ENCODE measurements at places on chromosomes 12 and 14.
A peak's percentile ranks its signal among the peaks of the same experiment; 100 is the strongest.

GRCh38 chr14:50047274-50047676 lies 69.1 kb downstream of the VCPKMT start:
- H3K27me3 ChIP-seq, result no peaks in the 10 kb centered on the region
- peak overlapping the region; percentile 71 for H3K27ac ChIP-seq
- H3K4me3 ChIP-seq, result no peak overlapping the region

- H3K4me1 ChIP-seq, result peaks cover 19% of the 10 kb centered on the region
- no peaks in the 10 kb centered on the region for H3K36me3 ChIP-seq
- H3K27ac ChIP-seq, result peak overlapping the region; percentile 89
- H3K27me3 ChIP-seq, result no peaks in the 10 kb centered on the region
These were observed 215.6 kb downstream of the TTC8 start for GRCh38 chr14:89040080-89040459.

GRCh38 chr12:95141310-95141709 lies 67.9 kb upstream of the NR2C1 start:
- H3K27me3 ChIP-seq, result no peaks in the 10 kb centered on the region
- H3K36me3 ChIP-seq, result no peaks in the 10 kb centered on the region
- DNase-seq, result no peak
- peaks cover 15% of the 10 kb centered on the region for H3K4me1 ChIP-seq

DNA sequence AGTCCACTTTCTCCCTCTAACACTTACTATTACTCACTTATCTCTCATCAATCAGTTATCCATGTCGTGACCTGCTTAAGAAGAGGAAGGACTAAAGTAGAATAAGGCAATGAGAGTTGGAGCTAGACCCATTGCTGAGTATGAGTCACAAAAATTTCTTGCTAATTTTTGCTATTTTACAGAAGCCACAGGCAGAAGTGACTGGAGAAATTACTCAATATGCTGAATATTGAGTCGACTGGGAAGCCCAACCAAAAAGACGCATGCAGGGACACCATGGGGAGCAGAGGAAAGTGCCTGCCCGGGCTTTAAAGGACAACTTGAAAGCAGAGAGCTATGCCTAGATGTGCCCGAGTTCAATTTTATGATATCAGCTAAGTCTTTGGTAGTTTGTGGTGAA lies 115.4 kb upstream of the FOXG1 start:
- H3K27me3 ChIP-seq, result no peaks in the 10 kb centered on the region
- no peak for DNase-seq
- H3K36me3 ChIP-seq, result no peaks in the 10 kb centered on the region

DNA sequence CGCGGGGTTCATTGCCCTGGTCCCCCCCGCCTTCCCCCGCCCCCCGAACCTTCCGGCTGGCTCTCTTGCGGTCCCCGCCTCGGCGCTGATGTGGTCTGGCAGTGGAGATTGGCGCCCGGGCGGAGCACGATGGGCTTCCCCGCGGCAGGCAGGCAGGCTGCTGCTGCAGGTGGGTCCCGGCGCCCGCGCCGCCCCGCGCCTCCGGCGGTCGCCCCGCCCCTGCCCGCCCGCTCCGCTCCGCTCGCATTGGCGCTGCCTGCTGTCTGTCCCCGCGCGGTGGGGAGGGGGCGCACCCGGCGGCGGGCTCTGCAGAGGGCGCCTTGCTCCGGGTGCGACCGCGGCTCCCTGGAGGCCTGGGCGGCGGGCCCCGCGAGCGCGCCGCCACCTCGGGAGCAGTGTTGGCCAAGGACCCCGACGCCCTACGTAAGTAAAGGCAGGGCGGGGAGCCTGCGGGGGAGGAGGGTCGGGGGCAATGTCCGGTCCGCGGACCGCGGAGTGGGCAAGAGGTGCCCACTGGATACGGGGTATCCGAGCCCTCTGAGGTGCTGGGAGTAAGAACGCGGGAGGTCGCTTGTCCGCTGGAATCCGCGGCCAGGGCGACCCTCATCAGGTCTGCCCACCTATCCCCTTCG lies at the start of gene AKAP5:
Gene AKAP5 (plus strand): TSS at position 309 of the 632 bp plus-strand sequence. CDS start 2,896 bp downstream, outside the sequence.
- H3K27me3 ChIP-seq, result no peaks in the 10 kb centered on the region
- DNase-seq, result peak; percentile 62
- H3K4me3 ChIP-seq, result peak within 1 kb of the TSS; percentile 84
- peaks cover 20% of the 10 kb centered on the region for H3K4me1 ChIP-seq
- H3K27ac ChIP-seq, result peak within 1 kb of the TSS; percentile 45
- peaks cover 6% of the 10 kb centered on the region for H3K36me3 ChIP-seq

Measured in stomach (tissue), 19 donors.